HCEC 1CT (cell line): ENCODE measurements at places on chromosomes 4 and X.

GRCh38 chrX:38382663-38383062 lies 30.3 kb downstream of the OTC start:
- DNase-seq, result no peak

- no peak for DNase-seq
These were observed 9.4 kb upstream of the COPS4 start for GRCh38 chr4:83025563-83025962.

DNA sequence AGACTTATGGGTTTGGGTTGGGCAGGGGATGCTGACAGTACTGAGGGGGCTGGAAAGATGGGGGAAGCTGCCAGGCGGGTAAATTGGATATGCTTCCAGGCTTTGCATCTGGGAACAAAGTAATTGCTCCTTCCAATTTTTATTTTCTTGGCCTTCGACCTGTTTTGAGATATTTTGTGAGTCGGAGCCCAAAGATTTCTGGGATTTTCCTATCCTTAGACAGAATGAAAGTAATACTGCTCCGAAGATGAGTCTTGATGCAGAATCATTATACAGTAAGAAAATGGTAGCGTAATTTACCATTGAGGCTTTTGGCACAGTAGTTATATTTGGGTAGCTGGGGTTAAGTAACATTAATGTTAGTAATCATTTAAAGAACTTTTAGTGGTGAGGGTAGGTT lies 1.4 kb downstream of the SMARCA5 start:
- DNase-seq, result no peak

GRCh38 chrX:18894156-18894555 lies 89.8 kb downstream of the PHKA2 start:
- no peak for DNase-seq

DNA sequence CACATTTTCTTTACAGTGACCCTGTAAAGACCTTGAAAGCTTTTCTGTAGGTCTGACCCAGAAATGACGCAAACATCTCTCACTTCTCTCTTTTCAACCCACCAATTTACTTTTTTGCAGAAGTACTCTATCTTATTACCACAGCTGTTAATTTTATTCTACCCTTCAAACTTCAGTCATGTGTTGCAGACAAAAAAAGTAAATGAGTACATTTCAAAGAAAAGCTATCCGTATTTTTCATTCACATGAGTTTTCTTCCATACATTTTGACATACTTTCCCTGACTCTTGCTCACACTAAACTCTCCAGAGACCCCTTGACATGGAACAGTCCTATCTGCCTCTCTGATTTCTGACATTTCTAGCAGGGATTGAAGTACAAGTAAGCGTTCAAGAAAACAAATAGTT lies 51.7 kb downstream of the SLC7A11 start:
- no peak for DNase-seq

- peak; percentile 41 for DNase-seq
These were observed 39.6 kb downstream of the DDX60L start for GRCh38 chr4:168440442-168441264.

- peak; percentile 52 for DNase-seq
These were observed 994 bp downstream of the GALNT7 start for GRCh38 chr4:173169428-173170181.

- DNase-seq, result peak; percentile 58
These were observed 70.9 kb upstream of the RXFP1 start for GRCh38 chr4:158450741-158451140.

- DNase-seq, result peak; percentile 34
These were observed 52.5 kb upstream of the ANTXR2 start for GRCh38 chr4:80125252-80126177.

- DNase-seq, result no peak
These were observed 19.6 kb downstream of the UVSSA start for GRCh38 chr4:1366371-1367229.

- peak; percentile 43 for DNase-seq
These were observed 25.8 kb upstream of the CHRNA9 start for GRCh38 chr4:40309250-40309774.

- DNase-seq, result no peak
These were observed 609 bp upstream of the BCORL1 start for GRCh38 chrX:129981752-129982299.
